Activated CD4-positive, alpha-beta T cell treated with anti-CD3 and anti-CD28 coated beads for 4 hours (primary cell): ENCODE measurements at places on chromosomes 4 and X.
A peak's percentile ranks its signal among the peaks of the same experiment; 100 is the strongest.

- no peak for DNase-seq
Measured at GRCh38 chrX:109679820-109680219, 53.2 kb downstream of the ACSL4 start.

- DNase-seq = no peak
Measured at GRCh38 chrX:38929966-38930421, 128.7 kb downstream of the MID1IP1 start.

GRCh38 chr4:128295255-128295654 lies 7.6 kb upstream of the PGRMC2 start:
- DNase-seq = no peak

- no peak for DNase-seq
Measured at GRCh38 chrX:113539599-113540356, 699.1 kb upstream of the AMOT start.

- DNase-seq = peak; percentile 19
Measured at GRCh38 chrX:3815896-3816664, 102.6 kb upstream of the PRKX start.

DNA sequence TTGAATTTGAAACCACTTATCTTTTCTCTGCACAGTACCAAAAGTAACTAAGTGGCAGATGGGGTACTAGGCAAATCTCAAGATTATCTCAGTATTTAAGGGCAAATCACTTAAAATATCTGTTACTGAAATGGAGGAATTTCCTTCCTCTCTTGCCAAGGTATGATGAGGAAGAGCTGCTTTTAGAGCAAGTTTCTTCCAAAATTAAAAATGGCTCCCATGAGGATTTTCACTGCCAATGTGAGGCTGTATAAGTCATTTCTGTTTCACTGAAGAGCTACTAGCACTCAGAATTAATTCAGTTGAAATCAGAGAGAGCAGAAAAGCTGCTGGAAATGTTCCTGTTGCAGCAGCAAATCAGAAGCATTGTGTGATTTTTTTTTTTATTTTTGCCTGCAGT lies 43.4 kb downstream of the GABRB1 start:
- no peak for DNase-seq

DNA sequence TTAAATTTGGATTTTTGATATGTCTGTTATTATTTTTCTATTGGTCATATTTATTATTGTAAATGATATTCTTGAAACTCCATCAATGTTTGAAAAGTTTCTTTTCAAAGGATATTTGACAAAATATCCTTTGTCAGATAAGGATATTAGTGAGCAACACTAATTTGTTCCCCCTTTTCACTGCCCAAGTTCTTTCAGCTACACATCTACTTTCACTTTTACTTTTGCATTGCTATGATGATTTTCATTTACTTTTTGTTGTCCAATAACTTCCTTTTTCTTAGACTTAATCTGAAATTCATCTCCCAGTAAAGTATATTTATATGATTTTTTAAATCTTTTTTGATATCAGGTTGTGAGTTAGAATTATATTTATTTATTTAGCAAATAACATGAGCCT lies 542.3 kb upstream of the ADGRL3 start:
- no peak for DNase-seq

DNA sequence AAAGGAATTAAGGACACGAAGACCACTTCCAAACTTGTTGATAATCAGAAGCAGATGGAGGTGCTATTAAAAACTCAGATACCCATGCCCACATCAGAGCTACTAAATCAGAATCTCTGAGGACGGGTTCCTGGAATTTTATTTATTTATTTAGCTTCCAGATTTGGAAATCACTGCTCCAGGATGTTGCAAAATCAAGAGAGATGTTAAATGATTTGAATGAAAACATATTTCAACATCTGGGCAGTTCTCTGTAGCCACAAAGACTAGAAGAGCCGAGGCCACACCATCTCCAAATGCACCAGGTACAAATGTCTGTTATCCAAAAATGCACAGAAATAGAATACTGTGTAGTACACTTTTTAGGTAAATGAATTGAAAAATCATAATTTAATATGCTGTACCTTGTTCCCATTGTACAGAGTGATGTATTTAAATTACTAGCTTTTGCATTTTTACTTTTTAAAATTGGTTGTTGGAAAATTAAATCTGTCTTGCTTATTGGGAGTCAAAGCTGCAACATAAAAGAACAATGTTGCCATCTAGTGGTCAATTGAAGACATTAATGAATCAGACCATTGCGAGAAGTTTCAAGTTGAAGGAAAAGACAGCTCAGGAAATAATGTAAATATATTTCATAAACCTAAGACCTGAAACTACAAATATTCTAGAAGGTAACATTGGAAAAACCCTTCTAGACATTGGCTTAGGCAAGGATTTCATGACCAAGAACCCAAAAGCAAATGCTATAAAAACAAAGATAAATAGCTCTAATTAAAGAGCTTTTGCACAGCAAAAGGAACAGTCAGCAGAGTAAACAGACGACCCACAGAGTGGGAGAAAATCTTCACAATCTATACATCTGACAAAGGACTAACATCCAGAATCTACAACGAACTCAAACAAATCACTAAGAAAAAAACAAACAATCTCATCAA lies 151.3 kb upstream of the TTC29 start:
- DNase-seq = no peak

GRCh38 chr4:123415977-123416376 lies 19.4 kb downstream of the SPRY1 start:
- peak; percentile 54 for DNase-seq

DNA sequence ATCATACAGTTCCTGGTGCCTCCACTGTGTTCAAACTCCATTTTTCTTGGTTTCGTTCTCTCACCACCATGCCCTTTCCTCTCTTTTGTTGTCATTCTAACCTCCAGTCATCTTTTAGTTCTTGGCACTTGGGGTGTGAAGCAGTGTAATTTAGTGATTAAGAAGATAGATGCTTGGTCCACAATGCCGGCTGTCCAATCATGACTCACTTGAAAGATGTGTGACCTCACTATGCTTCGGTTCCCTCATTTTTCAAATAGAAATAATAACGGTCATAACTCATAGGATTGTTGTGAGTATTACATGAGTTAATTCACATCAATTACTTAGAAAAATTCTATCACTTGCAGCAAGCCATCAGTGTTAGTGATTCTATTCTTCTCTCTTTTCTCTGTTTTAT lies 327.8 kb downstream of the ADGRL3 start:
- DNase-seq = no peak

DNA sequence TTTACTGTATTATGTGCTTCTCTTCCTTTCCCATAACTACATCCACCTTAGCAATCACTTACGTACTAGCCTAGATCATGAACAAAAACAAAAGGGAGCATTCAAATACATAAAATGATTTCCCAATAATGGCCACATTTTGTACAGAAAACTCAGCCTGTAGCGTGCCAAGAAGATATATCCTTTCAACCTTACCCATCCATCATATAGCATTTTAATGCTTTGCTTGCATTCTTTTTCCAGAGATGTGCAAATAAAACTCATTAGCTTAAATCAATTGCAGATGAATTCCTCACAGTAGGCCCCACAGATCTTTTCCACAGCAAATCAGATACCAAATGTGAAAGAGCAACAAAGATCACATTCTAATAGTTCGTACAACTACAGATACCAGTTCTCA lies 20.8 kb downstream of the GRSF1 start:
- DNase-seq = no peak

DNA sequence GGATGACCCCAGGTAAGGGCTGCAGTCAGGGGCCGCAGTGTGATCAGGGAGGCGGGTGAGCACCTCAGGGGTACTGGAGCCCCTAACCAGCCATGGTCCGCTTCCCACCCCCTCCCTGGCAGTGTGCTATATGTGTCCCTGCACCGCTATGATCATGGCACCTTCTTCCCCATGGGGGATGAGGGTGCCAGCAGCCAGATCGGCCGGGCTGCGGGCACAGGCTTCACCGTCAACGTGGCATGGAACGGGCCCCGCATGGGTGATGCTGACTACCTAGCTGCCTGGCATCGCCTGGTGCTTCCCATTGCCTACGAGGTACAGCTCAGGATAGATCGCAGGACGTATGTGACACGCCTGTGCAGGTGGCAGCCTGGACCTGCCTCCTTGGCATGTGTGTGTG lies 8.2 kb upstream of the ERAS start:
- DNase-seq = no peak

GRCh38 chr4:575281-576141 lies 584 bp downstream of the TMEM271 start:
- no peak for DNase-seq

DNA sequence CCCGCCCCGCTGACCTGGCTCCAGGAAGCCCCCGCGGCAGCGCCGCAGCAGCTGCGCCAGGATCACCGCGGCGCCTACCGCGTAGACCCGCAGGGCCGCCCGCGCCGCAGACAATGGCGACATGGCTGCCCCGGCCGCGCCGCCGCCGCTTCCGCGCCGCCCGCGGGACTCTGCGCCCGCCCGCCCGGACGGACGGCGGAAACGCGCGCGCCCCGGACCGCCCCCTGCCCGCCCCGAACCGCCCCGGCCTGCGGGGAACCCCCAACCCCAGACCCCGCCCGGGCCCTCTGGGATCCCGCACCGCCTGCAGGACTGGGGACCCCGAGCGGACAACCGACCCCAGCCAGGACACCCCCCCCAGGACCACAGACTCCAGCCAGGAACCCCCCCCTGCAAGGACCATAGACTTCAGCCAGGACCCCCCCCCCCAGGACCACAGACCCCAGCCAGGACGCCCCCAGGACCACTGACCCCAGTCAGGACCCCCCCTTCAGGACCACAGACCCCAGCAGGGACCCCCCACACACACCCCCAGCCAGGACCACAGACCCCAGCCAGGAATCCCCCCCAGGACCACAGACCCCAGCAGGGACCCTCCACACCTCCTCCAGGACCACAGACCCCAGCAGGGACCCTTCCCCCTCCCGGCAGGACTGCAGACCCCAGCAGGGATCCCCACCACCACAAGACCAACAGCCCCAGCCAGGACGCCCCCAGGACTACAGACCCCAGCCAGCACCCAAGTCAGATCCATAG lies at the start of the genes DHRSX and ZBED1:
Gene DHRSX (minus strand): TSS at position 174 of the 756 bp plus-strand sequence. CDS start 51 bp downstream, at position 123.
Gene ZBED1 (minus strand): TSS at position 174 of the 756 bp plus-strand sequence. CDS start 10,257 bp downstream, outside the sequence.
- no peak for DNase-seq
